ENCODE measurements at places on chromosomes 12 and 14.

DNA sequence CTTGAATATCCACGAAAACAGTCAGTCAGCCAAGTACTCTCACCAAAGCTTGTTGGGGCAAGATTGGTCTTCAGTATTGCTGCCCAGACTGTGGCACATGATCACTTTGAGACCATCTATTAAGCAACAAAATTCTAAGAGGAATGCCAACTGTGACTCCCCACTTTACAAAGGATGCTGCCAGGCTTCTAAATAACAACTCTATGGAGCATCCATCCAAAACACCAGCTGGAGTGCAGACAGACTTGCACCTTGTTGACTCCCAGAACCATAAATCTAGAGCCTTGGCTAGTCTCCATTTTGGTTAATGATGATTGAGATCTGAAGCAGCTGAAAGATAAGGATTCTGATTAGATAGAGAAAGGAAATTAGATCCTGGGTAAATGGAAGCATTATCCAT lies 132.8 kb downstream of the DIO2 start:
- DNase-seq, result no peak

DNA sequence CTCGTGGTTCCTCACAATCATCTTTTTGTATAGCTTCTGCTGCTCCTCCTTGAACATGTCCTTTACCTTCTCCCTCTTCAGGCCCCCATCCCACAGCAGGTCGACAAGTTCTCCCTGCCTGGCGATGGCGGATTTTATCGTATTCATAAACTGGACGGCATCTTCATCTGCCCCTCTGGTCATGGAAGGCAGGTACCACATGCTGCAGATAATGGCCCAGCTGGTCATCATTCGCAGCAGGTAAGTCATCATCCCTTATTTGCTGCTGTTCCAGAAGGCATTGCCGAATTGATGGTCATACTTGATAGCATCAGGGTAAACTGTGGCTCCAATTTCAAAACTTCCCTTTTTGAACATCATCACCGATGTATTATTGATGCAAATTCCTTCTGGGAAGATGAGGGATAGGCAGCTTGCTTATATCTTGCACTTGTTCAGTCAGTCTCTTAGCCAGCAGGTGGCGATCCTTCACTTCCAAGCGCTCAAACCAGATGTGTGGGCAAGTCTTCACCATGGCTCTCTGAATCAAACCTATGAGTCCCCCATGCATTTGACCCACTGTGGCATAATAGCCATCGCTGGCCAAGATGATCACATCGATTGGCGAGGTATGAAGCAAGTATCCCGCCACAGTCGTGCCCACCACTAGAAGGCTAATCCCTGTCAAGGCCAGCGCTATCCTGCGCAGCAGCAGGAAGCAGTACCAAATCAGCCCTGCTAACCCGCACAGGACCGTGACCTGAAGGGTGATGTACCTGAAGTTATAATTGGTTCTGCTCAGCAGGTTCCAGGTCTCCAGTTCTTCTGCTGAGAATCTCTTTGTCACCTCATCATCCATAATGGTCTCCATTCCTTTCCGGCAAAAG lies 381.5 kb upstream of the STXBP6 start:
- peak; percentile 6 for DNase-seq

- DNase-seq, result no peak
Observed at GRCh38 chr12:2354151-2354991, 301.6 kb downstream of the CACNA1C start.

DNA sequence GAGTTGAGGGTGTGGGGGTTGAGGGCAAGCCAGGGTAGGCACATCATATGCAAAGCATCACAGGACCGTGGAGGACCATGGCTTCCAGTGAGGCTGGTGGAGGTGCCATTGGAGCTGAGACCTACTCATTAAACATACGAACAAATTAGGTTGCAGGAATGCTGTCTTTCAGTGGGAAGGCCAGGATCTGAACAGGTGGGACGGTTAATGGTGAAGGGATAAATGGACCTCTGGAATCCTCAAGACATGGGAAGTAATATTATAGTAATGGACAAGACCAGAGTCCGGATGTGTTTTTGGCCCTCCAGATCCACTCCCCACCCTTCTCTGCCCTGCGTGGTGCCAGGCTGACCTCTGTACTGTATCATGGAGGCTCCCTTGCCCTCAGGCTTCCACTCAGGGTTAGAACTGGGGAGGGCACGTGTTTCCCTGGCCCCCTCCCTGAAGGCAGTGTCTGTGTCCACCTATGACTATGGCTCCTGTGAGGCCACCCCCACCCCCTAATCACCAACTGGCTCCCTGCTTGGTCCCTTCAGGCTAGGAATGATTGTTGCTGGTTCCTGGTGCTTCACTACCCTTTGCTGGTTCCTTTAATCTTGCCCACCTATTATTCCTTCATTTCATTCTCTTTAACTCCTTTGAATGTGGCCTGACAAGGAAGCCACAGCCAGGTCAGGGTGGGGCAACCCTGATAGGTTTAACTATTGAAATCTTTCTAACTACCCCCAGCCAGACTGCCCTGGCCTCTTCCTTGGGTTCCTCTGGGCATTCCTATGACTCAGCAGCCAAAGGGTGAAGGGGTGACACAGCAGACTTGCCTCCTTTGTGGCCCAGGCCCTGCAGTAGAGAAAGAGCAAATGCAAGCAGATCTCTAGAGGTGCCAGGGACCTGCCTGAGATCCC lies 10.7 kb downstream of the DHRS2 start:
- DNase-seq, result no peak

- no peak for DNase-seq
Observed at GRCh38 chr12:112777387-112778310, 13.9 kb upstream of the RPH3A start.

GRCh38 chr12:57086493-57087009 lies 2.4 kb upstream of the NAB2 start:
- DNase-seq, result peak; percentile 64

DNA sequence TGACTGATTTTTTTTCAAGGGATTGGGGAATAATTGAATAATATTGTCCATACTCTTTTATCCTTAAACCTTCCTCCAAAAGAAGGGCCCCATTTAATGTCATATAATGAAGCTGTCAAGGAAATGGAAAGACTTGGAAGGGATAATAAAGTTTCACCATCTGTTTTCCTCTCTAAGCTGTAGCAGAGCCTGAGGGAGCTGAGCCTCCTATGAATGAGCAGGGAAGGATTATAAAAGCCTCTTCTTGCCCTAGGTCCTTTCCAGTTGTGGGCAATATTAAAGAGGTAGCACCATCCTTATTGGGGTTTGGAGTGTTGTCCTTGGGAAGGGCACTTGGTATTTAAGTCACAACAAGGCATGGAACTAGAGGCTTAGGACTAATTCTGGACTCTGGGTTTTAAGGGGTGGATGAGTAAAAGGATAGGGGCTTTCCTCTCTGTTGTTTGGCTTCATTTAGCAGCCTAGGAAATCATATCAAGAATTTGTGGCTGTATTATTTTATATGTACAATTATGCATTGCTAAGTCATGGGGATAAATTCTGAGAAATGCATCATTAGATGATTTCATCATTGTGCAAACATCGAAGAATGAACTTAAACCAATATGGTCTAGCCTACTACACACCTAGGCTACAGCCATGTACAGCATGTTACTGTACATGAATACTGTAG lies 408.5 kb upstream of the DCN start:
- DNase-seq, result no peak

DNA sequence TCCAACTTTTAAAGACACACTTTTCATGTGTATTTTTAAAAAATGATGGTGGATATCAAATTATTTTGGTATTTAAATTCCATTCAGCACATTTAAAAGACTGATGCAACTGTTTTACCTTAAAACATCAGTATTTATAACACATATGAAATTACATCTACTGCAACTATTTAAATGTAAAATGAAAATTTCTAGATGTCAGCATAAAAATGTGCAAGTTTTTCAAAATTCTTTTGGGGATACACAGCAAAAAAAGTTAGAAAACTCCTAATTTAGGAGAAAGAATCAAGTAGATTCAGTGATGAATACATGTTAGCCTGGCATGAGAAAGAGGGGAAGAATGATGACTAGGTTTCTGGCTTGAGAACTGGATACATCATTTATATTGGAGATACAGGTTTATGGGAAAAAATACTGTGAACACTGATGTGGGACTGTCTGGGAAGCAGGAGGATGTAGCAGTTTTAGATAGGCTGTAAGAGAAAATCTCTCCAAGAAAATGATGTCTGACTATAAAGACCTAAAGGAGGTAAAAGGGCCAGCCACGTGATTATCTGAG lies 9.2 kb downstream of the SOS2 start:
- peak; percentile 18 for DNase-seq

GRCh38 chr14:98956661-98957060 lies 315.3 kb downstream of the BCL11B start:
- DNase-seq, result no peak

GRCh38 chr14:106327234-106327633 lies 800.9 kb downstream of the TMEM121 start:
- DNase-seq, result no peak
